ENCODE measurements at places on chromosomes 16 and 17.

DNA sequence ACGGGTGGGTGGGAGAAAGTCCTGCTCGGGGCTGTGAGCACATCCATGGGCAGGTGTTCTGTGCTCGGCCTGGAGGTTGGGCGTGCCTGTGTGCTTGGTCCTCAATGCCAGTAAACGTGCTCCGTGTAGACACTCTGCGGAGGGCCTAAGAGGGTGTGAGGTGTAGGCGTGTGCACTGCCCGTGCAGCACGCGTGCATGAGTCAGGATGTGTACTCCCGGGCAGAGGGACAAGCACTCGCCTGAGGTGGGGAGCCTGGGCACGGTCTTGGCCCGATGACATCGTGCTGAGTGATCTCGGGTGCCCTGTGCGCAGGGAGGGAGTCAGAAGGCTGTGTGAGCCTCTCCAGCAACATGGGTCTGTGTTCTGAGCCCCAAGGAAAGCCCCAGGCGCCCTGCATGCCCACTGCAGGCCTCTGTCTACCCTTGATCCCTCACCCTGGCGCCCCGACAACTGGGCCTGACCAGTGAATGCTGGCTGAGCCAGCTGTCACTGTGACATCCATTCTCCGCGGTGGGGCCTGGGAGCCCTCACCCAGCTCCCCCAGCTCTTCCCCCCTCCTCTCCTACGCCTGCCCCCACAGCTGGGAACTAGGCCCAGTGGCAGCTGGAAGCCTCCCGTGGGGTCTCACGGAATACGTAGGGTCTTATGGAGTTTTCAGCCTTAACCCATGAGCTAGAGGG, 23.5 kb upstream of the NXPH3 start:
- no peak for DNase-seq

GRCh38 chr16:2881783-2882649, 999 bp upstream of the FLYWCH2 start:
- DNase-seq, result no peak

GRCh38 chr17:2084766-2085647, 30.1 kb downstream of the HIC1 start:
- DNase-seq, result no peak

DNA sequence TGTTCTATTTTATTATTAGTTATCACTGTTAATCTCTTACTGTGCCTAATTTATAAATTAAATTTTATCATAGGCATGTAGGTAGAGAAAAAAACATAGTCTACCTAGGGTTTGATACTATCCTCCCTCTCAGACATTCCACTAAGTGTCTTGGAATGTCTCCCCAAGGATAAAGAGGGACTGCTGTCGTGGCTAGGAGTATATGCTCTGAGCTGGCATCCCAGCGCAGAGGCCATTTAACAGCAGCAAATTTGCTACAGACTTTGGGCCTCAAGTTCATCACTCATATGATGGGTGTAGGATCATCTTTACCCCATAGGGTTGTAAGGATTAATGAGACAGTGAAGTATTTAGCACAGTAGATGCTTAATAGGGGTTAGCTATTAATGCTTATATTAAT, 56.7 kb downstream of the ZFHX3 start:
- no peak for DNase-seq

GRCh38 chr16:717450-718245, 2.7 kb downstream of the METRN start:
- DNase-seq, result no peak

- DNase-seq, result no peak
Measured at GRCh38 chr16:82425661-82426060, 201.1 kb upstream of the CDH13 start.

DNA sequence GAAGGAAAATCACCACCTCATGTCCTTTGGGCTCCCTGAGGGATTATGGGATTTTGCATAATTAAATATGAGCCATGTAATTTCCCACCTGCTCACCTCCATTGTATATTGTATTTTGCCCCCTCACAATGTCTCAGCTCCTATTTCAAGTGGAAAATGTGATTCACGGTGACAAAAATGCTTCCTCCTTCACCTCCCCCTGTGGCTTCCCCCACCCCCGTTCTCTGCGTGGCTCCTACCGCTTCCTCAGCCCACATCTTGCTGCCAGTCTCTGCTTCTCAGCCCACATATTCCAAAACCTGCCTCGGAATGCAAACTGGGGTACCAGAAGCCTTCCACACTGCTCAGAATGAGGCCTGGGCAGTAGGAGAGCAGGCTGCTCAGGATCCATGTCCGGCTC, 394.5 kb upstream of the C16orf82 start:
- no peak for DNase-seq

DNA sequence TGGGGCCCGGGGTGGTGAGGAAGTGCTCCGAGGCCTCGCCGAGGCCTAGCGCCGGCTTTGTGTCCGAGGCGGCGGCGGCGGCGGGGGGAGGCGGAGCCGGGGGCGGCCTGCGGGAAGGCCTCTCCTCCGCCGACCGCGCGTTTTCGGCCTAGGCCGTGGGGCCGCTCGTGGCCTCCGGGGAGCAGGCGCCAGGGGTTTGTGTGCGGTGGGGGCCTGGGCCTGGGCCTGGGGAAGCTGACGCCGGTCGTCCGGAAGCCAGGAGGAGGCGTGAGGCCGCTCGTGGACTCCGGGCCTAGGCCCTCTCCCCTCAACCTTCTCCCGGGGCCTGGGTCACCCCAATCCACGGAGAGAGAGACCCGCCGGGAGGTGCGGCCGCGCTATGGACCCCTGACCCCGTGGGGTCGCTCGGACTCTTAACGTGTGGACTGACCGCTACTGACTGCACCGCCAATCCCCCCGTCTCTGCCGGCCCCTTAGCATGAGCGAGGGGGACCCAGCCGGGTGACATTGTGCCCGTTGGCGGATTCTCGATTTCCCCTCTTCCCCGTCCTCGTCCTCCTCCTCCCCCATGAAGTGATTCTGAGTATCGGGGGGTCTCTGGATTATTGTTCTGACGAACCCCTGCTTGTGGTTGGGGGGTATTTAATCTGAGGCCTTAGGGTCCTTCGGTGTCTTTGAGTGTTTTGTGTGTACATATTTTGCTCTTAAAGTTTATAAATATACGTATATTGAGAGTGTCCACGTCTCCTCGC, 660 bp downstream of the RBBP6 start:
- DNase-seq, result peak; percentile 18

GRCh38 chr17:57872536-57872935, 22.7 kb upstream of the MRPS23 start:
- DNase-seq, result no peak

DNA sequence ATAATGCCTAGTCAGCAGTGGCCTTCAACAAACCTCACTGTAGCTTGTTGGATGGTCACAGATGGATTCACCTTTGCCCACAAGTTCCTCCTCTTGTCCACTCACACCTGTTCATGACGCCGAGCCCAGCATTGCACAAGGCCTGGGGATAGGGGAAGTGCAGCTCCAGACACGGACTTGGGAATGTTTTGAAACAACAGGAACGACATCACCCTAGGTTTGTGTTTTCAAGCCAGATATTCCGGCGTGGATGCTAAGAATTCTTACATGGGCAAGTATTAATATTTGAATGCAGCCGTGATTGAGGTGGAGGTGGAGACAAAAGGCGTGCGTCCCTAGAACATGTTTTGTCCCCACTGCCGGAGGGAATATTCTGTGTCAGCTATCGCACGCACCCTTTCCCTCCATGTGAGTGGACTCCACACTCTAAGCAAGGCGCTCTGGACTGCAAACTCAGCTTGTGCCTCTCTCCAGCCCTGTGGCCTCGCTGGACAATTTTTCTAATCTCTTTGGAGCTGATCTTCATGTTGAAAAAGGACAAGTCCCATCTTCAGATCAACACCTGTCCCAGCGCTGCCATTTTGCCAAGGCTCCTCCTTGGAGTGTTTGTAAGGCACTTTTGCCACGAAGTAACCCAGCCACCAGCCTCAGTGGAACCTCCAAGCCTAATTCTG, 2.0 kb upstream of the BANP start:
- no peak for DNase-seq

DNA sequence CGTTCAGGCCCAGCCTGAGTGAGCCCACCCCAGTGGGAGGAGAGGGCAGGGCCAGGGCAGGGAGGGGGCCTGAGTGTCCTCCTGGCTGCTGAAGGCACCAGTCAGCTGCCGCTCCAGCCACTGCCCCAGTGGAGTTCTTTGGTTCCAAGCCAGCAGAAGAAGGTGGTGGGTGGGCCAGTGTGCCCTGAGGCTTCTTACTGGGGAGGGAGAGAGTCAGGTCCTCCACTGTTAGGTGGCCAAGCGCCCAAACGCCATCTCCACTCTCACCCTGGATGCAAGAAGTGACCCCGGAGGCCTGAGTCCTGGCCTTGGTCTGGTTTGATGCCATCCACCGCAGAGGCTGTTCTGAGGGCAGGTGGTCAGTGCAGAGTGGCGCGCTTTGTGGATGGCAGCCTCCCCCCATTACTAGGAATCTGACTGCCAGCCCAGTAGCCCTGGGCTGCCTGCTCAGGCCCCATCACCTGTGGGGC, 2.2 kb downstream of the RNF213 start:
- no peak for DNase-seq

DNA sequence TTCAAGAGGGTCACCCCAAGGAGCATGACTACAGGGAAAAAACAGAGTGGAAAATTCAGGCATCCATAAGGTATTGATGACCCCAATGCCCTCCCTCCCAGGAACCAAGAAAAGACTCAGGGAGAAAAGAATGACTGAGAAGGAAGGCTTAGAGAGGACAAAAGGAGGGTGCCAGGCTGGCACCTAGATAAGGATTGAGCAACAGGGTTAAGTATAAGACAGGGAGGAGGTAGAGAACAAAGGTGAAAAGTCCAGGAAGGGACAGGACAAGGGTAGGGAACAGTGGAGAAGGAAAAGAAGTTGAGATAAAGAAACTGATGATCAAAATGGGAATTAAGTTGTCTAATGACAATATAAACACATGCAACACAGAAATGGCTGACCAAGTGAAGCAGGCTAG, 2.5 kb downstream of the SLC35B1 start:
- DNase-seq, result no peak

GRCh38 chr16:67430977-67431774, at the start of gene HSD11B2:
TSS of gene HSD11B2 (plus strand) at chr16:67431121. CDS start at chr16:67431249, 128 bp downstream.
- peak; percentile 72 for DNase-seq

DNA sequence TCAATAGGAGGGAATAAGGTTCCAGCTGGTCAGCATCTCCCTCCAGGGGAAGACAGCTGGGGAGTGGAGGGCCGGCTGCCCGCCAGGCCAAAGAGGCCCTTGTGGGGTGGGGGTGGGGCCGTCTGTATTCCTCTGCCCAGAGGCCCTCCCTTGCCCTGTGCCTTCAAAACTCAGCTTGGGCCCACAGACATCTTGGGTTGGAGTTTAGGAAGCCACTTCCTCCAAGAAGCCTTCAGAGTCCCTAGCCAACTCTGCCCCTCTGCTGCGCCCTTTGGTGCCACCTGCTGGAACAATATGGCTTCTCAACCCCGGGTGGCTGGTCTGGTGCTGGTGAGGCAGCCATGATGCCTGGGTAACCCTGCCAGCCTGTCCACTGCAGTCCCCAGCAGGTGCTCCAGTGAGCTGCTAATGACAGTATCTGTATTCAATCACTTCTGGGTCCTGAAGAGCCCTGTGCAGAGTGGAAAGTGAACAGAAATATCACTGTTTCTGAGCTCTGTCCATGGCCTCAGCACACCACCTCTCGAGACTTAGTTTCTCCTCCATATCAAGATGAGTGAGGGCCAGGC, 16.7 kb downstream of the HSD11B2 start:
- peak; percentile 56 for DNase-seq

GRCh38 chr17:52149626-52150025, 8.9 kb downstream of the CA10 start:
- no peak for DNase-seq

DNA sequence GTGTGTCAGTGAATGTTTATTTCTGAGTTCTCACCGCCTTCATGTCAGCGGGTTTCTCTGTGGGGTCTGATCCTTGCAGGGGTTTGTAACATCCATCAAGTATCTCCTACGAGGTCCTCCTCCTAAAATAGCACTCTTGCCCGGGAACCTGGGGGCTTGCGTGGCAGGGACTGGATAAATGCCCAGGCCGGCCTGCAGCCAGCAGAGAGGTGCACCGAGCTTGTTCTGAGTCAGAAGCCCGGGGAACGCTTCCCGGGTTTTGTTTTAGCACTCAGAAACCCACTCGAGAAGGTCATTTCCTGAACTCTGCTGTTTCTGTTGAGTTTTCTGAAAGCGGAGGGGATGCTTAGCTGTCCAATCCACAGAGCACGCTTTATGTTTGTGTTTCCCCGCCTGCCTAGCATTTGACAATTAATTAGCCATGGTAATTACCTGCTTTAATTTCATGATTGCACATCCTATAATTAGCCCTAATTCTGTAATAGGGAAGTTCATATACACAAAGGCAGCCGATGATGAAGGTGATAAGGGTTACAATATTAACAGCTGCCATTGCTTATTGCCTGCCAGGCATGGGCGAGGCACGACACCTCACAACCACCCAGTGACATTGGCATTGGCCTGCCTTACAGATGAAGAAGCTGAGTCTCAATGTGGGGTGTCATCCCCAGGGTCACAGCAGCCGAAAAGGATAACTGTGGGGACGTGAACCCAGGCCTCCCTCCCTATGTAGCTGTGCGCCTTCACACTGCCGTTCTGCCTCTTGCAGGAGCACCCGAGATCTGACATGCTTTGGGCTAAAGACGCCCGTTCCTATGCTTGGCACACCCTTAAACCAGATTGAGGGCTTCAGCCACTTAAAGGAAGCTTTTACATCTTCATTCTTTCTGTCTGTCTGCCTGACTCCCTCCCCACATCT, 333.1 kb downstream of the CPPED1 start:
- DNase-seq, result no peak

GRCh38 chr17:77273397-77274085, 132.8 kb downstream of the SEC14L1 start:
- no peak for DNase-seq

DNA sequence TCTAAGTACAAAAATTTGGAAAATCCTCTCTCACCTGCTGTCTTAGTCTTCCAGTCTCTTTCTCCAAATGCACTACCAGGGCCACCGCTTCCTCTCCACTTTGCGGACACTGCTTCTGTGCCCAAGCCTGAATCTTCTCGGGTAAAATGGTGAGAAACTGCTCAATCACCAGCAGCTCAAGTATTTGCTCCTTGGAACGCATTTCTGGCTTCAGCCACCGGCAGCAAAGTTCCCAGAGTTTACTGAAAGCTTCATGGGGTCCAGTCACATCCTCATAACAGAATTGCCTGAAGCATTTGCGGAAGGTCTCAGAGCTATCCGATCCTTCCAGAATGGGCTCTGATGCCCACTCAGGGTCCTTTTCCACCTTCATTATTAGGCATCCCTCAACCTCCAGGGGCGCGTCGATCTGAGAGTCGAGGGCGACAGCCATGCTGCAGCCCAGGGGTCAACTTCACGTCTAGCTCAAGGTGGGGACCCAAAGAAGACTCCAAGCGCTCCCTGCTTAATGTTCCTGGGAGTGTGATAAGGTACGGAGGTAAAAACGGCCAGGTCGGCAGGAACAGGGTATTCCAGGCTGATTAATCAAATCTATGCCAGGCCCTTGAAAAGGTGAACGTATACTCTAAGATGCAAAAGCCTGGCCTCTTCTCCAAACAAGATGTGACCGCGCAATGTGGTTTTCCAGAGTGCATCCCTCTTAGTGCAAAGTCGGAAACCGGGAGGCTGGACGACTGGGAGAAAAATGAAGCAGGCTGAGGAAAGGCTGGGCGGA, 763 bp downstream of the ZKSCAN2 start:
- DNase-seq, result peak; percentile 17
